Stimulated activated CD8-positive, alpha-beta memory T cell treated with anti-CD3 and anti-CD28 coated beads, Interleukin-2, amount 100 ng/mL, for 48 hours (primary cell): ENCODE measurements at places on chromosomes 12 and 14.

DNA sequence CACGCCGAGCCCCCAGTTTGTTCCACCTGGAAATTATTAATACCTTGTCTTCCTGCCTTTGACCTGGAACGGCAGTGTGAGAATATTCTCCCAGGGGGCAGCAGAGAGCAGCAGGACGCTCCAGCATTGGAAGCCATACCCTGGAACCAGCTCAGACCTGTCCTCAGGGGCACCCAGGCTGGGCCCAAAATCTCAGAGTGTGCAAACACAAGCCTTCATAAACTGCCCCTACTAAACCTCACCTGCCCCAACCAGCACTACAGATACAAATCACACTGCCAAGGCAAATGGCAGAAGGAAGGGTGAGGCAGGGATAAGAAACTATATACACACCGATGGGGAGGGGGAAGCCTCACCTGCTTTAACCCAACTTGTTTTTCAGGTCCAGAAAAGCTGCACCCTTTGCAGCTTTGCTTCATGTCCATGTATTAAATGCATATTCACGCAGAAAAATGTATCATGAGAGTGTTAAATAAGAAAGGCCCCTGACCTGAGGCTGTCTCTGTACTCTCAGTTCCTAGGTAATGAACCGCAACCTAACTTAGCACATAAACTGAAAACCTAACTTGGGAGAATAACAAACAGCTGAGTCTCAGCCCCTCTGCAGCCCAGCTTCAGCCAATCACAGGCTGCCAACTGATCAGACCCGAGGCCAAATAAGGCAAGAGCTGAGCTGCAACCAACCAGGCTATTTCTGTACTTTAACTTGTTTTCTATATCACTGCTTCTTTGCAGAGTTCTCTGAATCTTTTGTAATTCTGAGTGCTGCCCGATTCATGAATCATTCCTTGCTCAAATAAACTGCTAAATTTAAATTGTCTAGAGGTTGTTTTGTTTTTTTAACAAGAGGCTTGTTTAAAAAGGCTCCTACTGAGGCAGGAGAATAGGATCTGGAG, 130.1 kb downstream of the SPTSSA start:
- peak; percentile 29 for DNase-seq

DNA sequence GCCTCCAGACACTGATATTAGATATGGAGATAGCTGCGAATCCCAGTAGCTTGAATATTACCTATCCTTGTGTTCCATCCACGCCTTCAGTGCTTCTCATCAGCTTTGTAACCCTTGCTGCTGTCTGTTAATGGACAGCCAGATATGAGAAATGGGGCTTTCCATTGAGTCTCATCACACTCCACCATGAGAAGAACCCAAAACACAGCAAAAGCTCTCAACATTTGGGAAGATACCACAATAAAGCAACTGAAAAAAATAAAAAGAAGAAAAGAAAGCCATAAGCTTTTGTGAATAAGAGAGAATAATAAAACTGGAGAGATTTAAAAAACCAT, 225.4 kb downstream of the GALC start:
- no peak for DNase-seq

- no peak for DNase-seq
Observed at GRCh38 chr12:64912516-64913255, 88.2 kb downstream of the TBC1D30 start.

GRCh38 chr12:12302976-12303375, 36.1 kb upstream of the LRP6 start:
- no peak for DNase-seq

DNA sequence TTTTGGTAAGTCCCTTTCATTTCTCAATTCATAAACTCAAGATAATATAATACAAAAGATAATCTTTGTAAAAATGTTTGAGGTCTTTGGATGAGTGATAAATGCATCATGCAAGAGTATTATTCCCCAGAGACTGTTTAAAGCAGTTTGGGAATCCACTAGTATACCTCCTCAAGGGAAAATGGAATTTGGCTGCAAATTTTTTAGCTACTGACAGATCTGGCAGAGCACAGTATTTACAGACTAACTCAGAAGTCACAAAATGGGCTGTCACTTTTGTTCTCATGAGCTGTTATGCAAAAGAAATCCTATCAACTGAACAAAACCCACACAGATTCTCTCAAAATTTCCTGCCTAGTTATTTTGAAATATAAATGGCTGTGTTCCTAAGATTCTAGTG, 9.9 kb downstream of the SPIC start:
- no peak for DNase-seq

DNA sequence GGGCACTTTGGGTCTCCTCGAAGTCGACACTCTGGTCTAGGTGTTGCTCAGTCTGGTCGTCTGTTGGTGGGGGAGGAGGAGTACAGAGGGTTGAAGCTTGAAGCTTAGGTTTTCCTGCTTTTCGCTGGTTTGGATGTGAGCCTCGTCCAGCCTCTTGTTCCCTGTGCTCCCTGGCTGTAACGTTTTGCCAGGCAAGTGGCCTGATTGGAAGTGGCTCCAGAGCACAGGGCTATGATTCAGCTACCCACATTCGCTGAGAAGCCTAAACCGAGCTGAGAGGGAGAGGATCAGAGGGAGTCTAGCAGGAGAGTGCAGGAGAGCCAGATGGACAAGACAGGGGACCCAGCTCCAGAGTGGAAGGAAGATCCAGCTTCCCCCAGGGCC, 6.1 kb downstream of the HOXC10 start:
- no peak for DNase-seq

DNA sequence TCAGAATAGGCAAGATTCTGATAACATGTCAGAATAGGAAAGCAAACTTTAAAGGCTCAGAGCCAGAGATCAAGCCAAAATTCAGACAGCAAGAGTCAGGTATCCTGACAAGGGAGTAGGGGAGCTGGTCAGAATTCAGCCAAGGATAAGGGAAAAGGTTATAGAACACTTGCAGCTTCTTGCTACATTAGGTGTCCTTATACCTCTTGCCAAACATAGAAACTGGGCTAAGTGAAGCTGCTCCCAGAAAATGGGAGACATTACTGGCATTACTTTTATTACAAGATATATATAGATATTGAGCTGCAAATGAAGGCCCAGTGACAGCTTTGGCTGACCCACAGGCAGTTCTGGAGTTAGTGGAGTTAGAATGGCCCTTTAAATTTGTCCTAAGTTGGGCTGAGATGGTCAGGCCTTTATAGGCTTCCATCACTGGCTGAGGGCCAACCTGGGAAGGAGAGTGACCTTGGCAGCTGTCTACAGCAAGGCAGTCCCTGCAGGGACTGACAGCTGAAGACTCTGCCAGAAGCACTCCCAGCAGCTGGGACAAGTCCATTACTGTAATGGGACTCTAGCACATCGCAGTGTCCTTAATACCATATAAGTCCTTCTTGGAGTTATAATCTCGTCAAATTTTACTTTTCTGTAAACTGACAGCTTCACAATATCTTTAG, 83.0 kb downstream of the LRRC9 start:
- DNase-seq, result no peak

DNA sequence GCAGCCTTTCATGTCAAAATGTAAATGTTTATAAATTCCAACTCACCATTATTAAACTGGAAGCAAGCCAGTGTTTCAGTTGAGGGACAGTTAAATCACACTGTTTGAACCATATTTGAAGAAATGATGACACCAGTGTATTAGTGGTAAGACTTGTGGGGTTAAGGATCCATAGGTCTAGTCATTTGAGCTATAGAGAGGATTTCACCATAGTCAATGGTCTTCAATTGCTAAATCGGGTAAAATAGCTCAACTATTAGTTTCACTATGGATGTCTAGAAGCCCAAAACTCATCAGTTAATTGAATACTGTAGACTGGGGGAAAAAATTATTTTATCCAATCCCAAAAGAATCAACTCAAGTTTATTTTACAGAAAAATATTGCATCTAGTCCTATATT, 659.1 kb downstream of the NRXN3 start:
- no peak for DNase-seq

GRCh38 chr14:95098984-95099599, 58.2 kb downstream of the DICER1 start:
- DNase-seq, result no peak

DNA sequence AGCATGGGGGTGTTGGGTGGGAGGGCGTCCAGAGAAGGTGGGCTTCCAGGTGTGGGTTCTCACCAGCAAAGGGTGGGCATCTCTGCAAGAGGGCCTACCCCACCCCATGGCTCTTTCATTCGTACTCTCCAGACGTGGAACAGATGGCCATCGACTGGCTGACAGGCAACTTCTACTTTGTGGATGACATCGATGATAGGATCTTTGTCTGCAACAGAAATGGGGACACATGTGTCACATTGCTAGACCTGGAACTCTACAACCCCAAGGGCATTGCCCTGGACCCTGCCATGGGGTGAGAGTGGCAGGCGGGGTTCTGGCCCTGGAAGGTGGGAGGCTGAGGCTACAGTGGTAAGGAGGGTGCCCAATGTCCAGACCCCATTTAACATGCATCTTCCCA, 6.7 kb upstream of the LRP1-AS start:
- no peak for DNase-seq

GRCh38 chr14:24829862-24830261, 195.9 kb upstream of the GZMB start:
- no peak for DNase-seq

DNA sequence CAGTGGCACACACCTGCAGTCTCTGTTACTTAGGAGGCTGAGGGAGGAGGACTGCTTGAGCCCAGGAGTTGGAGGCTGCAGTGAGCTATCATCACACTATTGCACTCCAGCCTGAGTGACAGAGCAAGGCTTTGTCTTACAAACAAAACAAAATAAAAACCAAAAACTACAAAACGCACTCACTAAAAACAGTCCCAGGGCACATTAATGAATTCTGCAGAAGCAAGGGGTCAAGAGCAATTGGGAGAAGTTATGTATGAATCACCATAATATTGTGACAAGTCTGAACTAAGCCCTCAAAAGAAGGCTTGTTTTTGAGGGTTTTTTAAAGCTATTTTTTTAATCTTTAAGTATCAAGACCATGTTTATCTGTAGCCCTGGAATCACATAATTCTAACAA, 201.1 kb downstream of the MED13L start:
- DNase-seq, result no peak

DNA sequence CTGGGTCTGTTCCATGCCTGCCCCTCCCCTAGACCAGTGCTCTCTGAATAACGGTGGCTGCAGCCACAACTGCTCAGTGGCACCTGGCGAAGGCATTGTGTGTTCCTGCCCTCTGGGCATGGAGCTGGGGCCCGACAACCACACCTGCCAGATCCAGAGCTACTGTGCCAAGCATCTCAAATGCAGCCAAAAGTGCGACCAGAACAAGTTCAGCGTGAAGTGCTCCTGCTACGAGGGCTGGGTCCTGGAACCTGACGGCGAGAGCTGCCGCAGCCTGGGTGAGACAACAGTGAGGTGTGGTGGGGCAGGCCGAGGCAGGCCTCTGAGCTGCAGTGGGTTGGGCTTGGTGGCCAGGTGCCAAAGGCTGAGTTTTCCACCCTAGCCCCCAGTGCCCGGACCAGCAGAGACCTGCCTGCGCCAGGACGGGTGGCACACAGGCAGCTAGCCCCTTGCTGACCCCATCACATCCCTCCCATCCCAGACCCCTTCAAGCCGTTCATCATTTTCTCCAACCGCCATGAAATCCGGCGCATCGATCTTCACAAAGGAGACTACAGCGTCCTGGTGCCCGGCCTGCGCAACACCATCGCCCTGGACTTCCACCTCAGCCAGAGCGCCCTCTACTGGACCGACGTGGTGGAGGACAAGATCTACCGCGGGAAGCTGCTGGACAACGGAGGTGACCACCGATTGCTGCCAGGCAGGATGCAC, 28.2 kb upstream of the LRP1-AS start:
- peak; percentile 46 for DNase-seq

DNA sequence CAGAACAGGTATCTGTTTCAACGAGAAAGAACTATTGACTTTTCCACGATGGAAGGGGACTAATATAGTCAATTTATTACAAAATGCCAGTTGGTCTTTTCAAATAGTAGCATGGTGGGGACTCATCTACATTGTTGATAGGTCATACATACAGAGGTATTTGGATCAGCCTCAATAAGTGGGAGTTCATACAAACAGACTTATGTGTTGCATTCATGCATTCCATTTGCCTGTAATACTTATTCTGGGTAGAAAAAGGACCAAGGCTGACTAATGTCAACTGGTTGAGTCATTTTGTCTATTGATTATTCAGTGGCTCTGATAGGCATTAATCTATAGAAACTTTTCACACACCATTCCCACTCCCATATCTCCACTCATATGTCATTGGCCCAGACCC, 41.5 kb upstream of the GLIPR1 start:
- DNase-seq, result no peak

- no peak for DNase-seq
Observed at GRCh38 chr14:31544816-31545215, 16.4 kb upstream of the NUBPL start.
